ENCODE measurements at places on chromosomes 3 and 15.
A peak's percentile ranks its signal among the peaks of the same experiment; 100 is the strongest.

DNA sequence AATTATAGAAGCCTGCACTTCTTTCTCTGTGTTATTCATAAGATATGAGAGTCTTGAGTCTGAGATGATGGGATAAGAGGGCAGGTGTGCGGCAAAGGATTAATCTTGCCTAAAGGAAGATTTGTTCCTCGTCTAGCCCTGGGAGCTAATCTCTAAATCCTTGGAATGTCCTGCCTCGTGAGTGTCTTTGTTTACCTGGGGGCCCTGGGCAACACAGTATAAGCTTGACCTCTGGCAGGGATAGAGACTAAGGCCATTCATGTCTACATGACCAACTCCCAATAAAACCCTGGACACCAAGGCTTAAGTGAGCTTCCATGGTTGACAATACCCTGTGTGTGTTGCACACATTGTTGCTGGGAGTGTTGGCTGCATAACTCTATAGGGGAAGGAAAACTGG is 3.2 kb upstream of the AGBL1 start:
- DNase-seq: no peak

DNA sequence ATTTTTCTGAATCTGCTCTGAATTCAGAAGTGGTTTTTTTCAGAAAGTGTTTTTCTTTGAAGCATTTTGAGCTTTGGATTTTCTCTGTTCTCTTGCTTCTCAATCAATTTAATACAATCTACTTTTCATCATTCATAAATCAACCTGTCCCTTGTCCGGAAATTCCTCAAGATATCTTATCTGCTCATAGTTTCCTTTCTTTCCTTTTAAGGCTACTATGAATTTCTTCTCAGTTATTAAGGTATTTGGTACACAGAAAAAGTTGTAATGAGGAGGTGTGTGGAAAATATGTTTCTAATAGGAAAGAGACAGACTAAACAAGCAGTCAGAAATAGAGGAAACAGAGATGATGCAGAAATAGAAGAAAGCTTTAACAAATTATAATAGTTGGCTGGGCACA is 14.4 kb downstream of the CGGBP1 start:
- no peak for DNase-seq

GRCh38 chr3:65201926-65202325 is 514.1 kb upstream of the ADAMTS9 start:
- no peak for DNase-seq

DNA sequence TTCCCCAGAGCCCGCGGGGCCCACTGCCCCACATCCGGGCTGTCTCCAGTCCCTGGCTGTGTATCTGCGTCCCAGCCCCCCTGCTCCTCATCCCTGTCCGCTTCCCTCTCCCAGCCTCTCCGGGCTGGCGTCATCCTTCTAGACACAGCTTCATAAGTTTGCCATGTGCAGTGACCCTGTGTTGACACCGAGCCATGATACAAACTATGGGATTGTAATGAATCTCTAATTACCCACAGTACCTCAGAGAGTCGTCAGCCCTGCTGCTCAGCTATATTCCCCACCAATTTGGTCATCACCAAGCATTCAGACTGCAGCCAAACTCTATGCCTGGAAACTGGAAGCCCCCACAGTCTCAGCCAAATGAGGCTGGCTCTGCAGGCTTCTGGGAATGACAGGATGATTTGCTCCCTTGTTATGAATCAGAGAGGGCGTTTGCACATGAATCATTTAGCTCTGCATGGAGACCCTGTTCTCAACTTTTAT is 466.1 kb upstream of the ATP11B start:
- DNase-seq: peak; percentile 19

DNA sequence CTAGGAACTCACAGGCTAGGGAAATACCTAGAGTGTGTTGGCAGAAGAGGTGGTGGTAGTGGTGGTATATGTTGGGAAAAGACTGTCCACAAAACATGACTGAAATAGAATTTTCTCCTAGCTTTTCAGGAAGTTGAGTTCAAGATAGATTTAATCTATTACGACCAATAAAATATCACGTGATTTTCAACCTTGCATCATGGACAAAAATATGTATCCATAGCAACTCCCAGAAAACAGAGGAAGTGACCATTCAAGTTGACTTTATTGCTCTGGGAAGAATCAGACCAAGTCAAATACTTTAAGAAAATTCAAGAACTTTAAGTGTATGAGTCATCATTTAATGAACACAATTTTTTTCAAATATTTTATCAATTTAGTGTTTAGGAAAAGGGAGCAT is 347.0 kb upstream of the ZNF385D start:
- no peak for DNase-seq
